ENCODE measurements at places on chromosomes 11 and 22.

- H3K4me1 ChIP-seq = no peaks in the 10 kb centered on the region
- no peaks in the 10 kb centered on the region for H3K27me3 ChIP-seq
- H3K27ac ChIP-seq = no peak overlapping the region
- H3K36me3 ChIP-seq = no peaks in the 10 kb centered on the region
Measured at GRCh38 chr11:29389793-29390192, 627.0 kb downstream of the KCNA4 start.

GRCh38 chr11:14022251-14022650 lies 59.7 kb downstream of the SPON1 start:
- H3K27me3 ChIP-seq = peaks cover 16% of the 10 kb centered on the region
- H3K4me3 ChIP-seq = no peak overlapping the region
- no peak overlapping the region for H3K27ac ChIP-seq
- H3K4me1 ChIP-seq = no peaks in the 10 kb centered on the region

- no peak for DNase-seq
- no peak overlapping the region for H3K27ac ChIP-seq
- H3K27me3 ChIP-seq = no peaks in the 10 kb centered on the region
- peaks cover 33% of the 10 kb centered on the region for H3K4me1 ChIP-seq
Measured at GRCh38 chr11:65526744-65527143, 1.9 kb downstream of the SCYL1 start.

GRCh38 chr11:126469311-126469710 lies 113.8 kb downstream of the ST3GAL4 start:
- H3K27me3 ChIP-seq = peaks cover 2% of the 10 kb centered on the region
- no peak overlapping the region for H3K4me3 ChIP-seq
- H3K4me1 ChIP-seq = peaks cover 28% of the 10 kb centered on the region
- H3K27ac ChIP-seq = no peak overlapping the region

DNA sequence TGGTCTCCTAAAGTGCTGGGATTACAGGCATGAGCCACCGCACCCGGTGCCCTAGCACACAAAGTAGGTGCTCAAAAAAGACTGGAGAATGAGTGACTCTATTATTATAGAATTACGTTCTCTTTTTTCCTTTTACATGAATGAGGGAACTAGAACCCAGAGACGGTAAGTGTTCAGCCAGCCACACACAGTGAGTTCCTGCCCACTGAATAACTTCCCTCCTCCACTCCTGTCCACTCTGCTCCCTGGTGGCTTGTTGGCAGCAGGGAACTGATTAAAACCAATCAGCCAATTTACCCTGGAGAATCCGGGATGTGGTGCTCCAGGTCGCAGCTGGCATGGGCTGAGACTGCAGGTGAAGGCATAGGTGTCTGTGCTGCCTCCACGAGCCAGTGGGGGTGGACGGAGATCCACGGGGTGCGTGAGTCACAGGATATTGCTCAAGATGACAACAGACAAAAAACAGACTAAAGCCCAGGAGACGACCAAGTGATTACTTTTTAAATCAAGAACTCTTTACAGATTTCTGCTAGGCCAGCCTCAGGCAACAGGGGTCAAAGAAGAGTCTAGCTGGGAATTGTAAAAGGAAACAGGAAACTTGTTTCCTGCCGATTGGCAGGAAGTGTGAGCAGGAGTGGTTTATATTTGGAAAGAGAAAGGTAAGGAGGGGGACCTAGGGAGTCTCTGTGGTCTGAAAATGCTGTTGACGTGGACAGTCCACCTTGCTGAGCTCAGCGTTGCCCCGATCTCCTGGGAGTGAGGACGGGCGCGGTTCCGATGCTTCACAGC lies 95.2 kb upstream of the TP53I11 start:
- peaks cover 11% of the 10 kb centered on the region for H3K27me3 ChIP-seq
- peaks cover 2% of the 10 kb centered on the region for H3K36me3 ChIP-seq
- no peak overlapping the region for H3K27ac ChIP-seq
- no peak overlapping the region for H3K4me3 ChIP-seq
- DNase-seq = no peak
- no peaks in the 10 kb centered on the region for H3K4me1 ChIP-seq

DNA sequence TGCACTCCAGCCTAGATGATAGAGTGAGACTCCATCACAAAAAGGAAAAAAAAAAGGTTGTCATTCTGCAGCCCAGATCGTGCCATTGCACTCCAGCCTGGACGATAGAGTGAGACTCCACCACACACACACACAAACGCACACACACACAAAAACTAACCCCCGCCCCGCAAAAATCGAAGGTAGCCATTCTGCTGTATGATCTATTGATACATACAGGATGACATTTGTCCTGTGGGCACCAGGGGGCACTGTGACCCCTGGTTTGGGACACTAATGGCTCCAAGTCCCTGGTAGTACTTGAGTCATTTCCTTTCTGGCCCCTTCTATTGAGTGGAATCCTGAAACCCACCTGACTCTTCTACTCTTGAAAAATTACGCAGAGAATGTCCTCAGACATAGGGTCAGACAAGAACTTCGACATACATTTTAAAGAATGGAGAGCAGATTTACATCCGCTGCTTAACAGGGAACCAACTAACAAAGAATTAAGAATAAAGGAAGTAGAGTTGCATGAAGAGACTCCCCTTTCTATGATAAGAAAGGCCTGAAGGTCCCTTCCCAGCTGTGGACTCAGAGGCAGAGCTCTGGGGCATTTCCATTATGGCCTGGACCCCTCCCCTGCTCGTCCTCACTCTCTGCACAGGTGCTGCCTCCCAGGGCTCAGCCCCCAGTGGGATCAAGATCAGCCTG lies 35.0 kb upstream of the PRAME start:
- no peak overlapping the region for H3K4me3 ChIP-seq
- peak overlapping the region; percentile 78 for H3K27ac ChIP-seq

DNA sequence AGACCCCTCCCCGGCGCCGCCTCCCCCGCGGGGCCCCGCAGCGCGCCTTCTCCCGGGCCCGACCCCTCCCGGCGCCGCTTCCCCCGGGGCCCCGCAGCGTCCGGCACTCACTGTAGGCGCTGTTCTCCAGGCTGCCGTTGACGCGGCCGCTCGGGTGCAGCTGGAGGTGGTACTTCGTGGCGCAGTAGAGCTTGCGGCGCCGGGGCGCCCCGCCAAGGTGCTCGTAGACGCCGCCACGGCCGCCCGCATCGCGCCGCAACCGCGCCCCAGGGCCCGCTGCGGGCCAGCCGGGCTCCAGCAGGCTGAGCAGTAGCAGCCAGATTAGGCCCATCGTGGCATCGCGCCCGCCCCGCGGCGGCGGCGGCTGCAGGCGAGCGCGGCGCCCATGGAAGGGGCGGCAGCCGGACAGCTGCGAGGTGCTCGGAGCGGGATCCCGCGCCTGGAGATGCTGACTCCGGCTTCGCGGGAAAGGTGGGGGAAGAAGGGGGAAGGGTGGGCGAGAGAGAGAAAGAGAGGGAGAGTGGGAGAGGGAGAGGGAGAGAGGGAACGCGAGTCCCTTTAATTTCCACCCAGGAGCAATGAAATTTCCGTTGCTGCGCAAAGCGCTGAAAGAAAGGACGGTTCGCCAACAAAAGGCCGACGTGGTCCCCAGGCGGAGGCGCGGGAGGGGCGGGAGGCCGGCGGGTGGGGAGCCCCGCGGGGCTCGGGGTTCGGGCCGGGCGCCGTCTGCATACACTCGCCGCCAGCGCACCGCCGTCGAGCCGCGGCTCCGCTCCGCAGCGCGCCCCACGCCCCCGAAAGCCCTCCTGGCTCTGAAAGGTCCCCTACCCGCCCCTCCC lies at the start of gene FGF3:
FGF3 (minus strand) TSS at position 814 of the 839 bp plus-strand sequence; CDS start at position 331, 483 bp downstream.
- peaks cover 25% of the 10 kb centered on the region for H3K27me3 ChIP-seq
- peaks cover 1% of the 10 kb centered on the region for H3K36me3 ChIP-seq
- peaks cover 6% of the 10 kb centered on the region for H3K4me1 ChIP-seq

- DNase-seq = no peak
- no peak overlapping the region for H3K4me3 ChIP-seq
- peaks cover 14% of the 10 kb centered on the region for H3K4me1 ChIP-seq
Measured at GRCh38 chr11:66852466-66853241, 4.2 kb upstream of the LRFN4 start.

GRCh38 chr22:42134100-42135020 lies 3.8 kb upstream of the CYP2D6 start:
- H3K4me1 ChIP-seq = peaks cover 4% of the 10 kb centered on the region
- H3K4me3 ChIP-seq = no peak overlapping the region
- no peaks in the 10 kb centered on the region for H3K27me3 ChIP-seq
- H3K27ac ChIP-seq = no peak overlapping the region
- DNase-seq = no peak

GRCh38 chr11:102971766-102972165 lies 16.2 kb upstream of the MMP13 start:
- H3K27me3 ChIP-seq = peaks cover 4% of the 10 kb centered on the region
- no peak overlapping the region for H3K4me3 ChIP-seq
- no peaks in the 10 kb centered on the region for H3K36me3 ChIP-seq
- H3K27ac ChIP-seq = no peak overlapping the region
- peaks cover 4% of the 10 kb centered on the region for H3K4me1 ChIP-seq

DNA sequence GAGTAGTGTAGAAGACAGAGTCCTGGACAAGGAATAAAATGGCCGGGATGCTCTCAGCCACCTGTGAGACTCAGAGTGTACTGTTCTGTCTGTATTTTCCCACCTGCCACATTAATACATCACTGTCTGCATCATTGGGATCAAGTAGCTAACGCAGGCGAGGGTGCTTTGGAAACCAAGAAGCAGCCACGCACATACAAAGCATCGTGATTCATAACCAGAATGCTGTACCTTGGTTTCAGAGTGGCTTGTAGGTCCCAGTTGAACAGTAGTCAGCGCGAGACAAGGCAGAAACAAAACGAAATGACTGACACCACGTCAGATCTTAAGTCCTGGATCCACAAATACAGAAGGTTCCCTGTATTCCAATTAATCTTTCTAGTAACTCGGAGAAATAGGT lies 198.3 kb downstream of the GRIK4 start:
- peaks cover 5% of the 10 kb centered on the region for H3K4me1 ChIP-seq
- no peak for DNase-seq
- peaks cover 2% of the 10 kb centered on the region for H3K27me3 ChIP-seq

DNA sequence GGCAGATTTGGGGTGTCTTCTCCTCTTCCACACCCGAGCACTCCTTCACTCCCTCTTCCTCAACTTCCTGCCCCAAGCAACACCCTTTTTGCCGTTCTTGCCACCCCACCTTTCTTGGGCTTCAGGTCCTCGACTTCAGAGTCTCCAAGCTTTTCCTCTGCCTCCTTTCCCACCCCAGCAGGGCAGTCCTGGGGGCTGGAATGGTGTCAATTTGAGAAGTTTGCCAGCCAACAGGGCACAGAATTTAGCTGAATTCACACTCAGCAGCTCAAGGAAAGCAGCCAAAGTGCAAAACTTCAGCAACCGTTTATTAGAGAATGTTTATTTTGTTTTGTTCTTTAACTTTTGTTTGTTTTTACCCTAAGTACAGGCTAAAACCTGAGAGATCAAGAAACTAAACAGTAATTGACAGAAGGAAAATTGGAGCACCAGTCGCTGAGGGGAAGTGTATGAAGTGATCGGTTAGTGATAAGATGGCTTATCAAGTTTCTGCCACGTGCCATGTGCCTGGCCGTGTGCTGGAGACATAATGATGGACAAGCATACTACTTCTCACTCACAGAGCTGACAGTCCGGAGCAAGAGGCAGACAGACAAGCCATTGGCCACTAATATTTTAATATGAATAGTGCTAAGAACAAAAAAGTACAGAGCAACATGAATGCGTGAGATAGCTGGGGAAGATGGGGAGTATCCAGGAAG lies 44.4 kb downstream of the AHNAK start:
- no peak overlapping the region for H3K4me3 ChIP-seq
- H3K27ac ChIP-seq = no peak overlapping the region
- H3K36me3 ChIP-seq = no peaks in the 10 kb centered on the region
- no peak for DNase-seq
- no peaks in the 10 kb centered on the region for H3K27me3 ChIP-seq

DNA sequence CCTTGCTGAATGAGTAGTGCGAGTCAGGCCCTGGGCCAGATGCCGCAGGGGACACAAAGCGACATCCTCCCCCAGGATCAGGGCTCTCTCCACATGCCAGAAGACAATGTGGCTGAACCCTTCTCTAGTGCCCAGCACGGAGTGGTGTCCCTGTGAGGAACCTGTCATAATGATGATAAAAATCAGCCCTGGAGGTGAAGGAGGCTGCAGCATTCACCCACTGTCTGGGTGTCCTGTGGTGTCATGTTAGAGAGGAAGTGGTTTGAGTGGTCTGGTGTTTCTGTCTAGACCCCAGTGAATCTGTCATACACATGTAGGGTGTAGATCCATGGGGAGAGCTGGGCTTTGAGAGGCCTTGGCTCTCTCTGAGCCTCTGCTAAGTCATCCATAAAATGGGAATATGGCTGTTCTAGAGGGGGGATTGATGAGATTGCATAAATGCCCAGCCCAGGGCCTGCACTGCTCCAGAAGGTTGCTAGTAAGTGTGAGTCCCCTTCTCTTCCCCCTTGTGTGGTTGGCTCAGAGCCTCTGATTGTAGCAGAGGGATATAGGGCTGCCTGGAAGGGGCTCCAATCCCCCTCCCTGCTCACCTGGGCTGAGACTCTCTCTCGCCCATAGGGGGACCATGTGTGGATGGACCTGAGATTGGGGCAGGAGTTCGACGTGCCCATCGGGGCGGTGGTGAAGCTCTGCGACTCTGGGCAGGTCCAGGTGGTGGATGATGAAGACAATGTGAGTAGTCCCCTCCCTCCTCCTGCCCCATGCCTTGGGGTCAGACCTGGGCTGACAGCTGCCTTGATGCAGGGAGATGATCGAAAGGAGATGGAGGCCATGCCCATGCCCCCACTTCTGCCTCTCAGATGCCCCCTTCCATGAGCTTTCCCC lies 14.3 kb downstream of the MYO7A start:
- H3K27ac ChIP-seq = no peak overlapping the region
- no peak overlapping the region for H3K4me3 ChIP-seq
- H3K27me3 ChIP-seq = peaks cover 10% of the 10 kb centered on the region
- no peak for DNase-seq
- no peaks in the 10 kb centered on the region for H3K4me1 ChIP-seq

DNA sequence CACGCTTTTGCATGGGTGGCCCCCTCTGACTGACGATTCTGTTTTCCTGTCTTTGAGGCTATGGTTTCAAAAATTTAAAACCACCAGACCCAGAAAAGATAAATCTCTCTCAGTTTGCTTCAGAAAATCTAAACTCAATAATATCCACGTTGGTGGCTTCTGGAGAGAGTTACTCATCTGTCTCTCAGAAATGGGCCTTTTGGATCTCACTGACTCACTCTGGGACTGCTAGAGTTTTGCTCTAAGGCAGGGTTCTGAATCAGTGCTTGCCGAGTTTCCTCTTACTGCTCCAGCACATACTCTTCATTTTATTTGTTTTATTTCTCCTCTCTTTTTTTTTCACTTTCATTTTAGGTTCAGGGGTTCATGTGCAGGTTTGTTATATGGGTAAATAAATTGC lies 305.7 kb downstream of the BLID start:
- DNase-seq = no peak
- no peaks in the 10 kb centered on the region for H3K4me1 ChIP-seq
- H3K36me3 ChIP-seq = no peaks in the 10 kb centered on the region
- H3K4me3 ChIP-seq = no peak overlapping the region
- H3K27me3 ChIP-seq = no peaks in the 10 kb centered on the region

GRCh38 chr22:35870517-35871293 lies 153.0 kb downstream of the APOL5 start:
- peaks cover 14% of the 10 kb centered on the region for H3K27me3 ChIP-seq
- no peaks in the 10 kb centered on the region for H3K4me1 ChIP-seq
- DNase-seq = no peak

GRCh38 chr11:119339589-119340334 lies 921 bp downstream of the C1QTNF5 start:
- H3K4me3 ChIP-seq = no peak overlapping the region
- H3K27me3 ChIP-seq = peaks cover 26% of the 10 kb centered on the region
- H3K36me3 ChIP-seq = peaks cover 2% of the 10 kb centered on the region
- DNase-seq = no peak
- H3K27ac ChIP-seq = no peak overlapping the region
- peaks cover 29% of the 10 kb centered on the region for H3K4me1 ChIP-seq
